BJ (cell line): ENCODE measurements at places on chromosomes 3 and 15. TPM values are rescaled to one million over a fixed set of nuclear protein-coding genes. Genes with fewer than 3 reads are reported as not detected.

Gene SPINT1
- 0.22 and 1.1 TPM in 2 replicates for polyA plus RNA-seq

Gene GMNC
- polyA plus RNA-seq: not detected in 2 replicates

Gene SLC27A2
- polyA plus RNA-seq: 0.22 and 0.34 TPM in 2 replicates

Gene MYLK
- polyA plus RNA-seq: 407 and 734 TPM in 2 replicates

Gene FAM43A
- polyA plus RNA-seq: 12.2 and 14.6 TPM in 2 replicates

Gene LRTM1
- polyA plus RNA-seq: not detected in 2 replicates

Gene KCNMB3
- polyA plus RNA-seq: 0.83 and 1.3 TPM in 2 replicates

Gene ROPN1
- not detected in 2 replicates for polyA plus RNA-seq

Gene THAP10
- 2.8 and 3.8 TPM in 2 replicates for polyA plus RNA-seq

Gene PFN2
- polyA plus RNA-seq: 195 and 307 TPM in 2 replicates

Gene GPR27
- 0.02 TPM in 1 of 2 replicates, not detected in the other for polyA plus RNA-seq

Gene ANXA2
- 5,886 and 6,474 TPM in 2 replicates for polyA plus RNA-seq

Gene IL12A
- polyA plus RNA-seq: 0.38 and 0.50 TPM in 2 replicates

Gene PPP2R3A
- polyA plus RNA-seq: 7.4 and 13.5 TPM in 2 replicates

Gene KPNA4
- polyA plus RNA-seq: 9.8 and 20.7 TPM in 2 replicates

Gene NEK11
- polyA plus RNA-seq: 2.6 and 5.9 TPM in 2 replicates
